Activated T-cell treated with anti-CD3 and anti-CD28 coated beads for 24 hours (primary cell): ENCODE measurements at places on chromosomes 3 and 15.

- DNase-seq: no peak
Measured at GRCh38 chr3:193828477-193828876, 235.5 kb downstream of the OPA1 start.

DNA sequence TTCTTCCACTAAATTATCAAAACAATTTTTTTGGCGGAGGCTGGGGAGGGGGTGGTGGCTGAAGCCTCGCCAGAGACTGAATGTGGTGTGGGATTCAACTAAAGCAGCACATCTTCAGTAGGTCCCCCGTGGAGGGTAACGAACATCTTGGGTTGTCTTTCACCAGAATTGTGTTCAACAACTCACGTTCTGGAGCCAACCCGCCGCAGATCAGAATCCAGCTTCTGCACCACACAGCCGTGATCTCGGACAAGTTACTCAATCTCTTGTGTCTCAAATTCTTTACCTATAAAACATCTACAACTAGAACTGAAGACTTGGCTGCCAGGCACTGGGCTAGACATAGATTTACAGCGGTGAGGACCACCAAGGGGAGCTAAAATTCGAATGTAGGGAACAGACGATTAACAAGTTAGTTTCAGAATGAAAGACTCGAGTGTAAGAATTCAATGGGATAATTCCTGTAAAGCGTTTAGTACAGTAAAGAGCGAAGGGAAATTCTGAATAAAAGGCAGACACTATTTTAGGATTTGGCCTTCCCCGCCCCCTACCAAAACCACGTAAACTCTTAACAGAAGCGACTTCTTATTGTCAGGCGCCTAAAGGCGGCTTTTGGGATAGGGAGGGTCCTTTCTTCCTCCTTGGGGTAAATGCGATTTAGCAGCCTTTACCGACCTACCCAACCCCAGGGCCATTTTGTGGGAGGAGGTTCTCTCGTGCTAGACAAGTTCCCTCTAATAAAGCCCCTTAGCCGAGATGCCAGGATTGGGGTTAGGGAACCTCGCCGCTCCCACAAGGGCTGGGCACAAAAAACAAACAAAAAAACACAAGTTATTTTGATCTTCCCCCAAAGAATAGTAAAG, 697 bp upstream of the RAB5A start:
- no peak for DNase-seq

DNA sequence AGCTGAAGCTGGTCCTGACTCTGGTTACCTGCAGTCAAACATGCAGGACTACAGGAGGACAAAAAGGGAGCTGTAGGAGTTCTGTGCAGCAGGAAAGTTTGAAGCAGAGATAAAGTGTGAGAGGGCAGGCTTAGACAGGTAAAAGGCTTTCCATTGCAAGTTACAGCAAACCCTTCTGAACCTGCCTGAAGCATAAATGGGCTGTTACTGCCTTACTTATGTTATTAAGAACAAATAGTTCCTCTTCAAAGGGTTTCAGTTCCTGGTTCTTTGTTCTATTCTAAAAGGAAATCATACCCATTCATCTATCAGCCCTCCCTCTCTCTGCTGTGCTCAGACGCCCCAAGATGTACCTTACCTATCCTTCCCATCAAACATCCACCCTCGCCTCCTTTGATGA, 52.4 kb upstream of the CACNA2D3 start:
- no peak for DNase-seq

DNA sequence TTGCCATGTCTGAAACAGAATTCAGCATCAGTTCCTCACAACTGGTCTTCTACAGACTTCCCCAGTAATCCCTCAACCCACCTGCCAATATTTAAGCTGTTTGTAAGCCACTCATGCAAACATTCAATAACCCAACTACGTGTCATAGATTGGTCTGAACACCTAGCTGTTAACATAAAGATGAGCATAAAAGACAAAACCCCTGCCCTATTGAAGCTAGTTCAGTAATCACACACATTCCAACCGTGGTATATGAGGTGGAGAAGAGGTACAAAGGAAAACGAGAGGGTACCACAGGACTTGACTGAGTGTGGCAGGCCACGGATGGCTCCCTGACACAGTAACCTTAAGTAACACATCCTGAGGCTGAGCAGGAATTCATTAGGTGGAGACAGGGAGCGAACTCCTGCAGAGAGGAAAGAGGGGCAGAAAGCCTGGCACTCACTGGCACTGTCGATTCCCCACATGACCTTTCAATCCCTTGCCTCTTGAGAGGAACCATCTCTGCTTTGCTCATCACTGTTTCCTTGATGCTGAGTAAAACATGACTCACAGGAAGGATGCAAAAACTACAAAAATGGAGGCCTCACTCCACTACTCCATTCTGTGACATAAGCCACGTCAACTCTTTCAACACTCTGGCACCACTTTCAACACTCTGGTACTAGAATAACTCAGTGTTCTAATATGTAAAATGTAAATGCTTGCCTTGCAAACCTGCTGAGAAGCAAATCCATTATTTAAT, 31.3 kb downstream of the RPN1 start:
- peak; percentile 28 for DNase-seq

DNA sequence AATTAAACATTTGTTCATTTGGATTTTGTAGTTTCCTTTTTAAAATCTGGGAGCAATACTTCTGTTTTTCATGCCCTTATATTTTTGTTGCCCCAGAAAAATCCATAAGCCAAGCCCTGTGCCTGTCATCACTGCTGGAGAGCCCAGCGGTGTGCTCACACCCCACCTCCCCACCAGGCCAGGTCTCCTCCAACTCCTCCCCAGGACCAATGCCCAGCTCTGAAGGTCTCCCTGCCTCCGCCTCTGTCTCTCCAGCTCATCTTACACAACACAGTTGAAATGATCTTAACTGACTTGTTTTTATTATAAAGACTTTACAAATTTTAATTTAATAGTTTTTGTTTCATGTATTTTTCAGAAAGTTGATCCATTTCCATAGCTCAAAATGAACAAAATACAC, 66.4 kb downstream of the RHCG start:
- DNase-seq: no peak

GRCh38 chr15:44706946-44707636, 4.0 kb downstream of the PATL2 start:
- DNase-seq: no peak

DNA sequence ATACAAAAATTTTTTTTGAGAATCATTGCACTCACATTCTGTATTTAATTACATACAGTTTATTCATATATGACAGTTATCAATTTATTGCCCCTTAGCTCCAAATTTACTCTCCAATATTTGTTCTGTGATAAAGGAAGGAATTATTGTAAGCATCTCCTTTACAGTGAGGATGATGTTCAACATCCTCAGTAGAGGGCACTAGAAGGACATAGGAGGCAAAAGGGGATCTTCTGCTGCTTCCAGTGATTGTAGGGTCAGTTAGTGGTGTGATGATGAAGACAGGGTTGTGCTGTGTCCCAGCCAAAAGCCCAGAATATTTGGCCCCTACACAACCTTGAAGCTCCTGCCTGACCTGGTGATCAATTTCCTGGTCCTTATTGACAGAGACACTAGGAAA, 89.9 kb upstream of the DCBLD2 start:
- no peak for DNase-seq

DNA sequence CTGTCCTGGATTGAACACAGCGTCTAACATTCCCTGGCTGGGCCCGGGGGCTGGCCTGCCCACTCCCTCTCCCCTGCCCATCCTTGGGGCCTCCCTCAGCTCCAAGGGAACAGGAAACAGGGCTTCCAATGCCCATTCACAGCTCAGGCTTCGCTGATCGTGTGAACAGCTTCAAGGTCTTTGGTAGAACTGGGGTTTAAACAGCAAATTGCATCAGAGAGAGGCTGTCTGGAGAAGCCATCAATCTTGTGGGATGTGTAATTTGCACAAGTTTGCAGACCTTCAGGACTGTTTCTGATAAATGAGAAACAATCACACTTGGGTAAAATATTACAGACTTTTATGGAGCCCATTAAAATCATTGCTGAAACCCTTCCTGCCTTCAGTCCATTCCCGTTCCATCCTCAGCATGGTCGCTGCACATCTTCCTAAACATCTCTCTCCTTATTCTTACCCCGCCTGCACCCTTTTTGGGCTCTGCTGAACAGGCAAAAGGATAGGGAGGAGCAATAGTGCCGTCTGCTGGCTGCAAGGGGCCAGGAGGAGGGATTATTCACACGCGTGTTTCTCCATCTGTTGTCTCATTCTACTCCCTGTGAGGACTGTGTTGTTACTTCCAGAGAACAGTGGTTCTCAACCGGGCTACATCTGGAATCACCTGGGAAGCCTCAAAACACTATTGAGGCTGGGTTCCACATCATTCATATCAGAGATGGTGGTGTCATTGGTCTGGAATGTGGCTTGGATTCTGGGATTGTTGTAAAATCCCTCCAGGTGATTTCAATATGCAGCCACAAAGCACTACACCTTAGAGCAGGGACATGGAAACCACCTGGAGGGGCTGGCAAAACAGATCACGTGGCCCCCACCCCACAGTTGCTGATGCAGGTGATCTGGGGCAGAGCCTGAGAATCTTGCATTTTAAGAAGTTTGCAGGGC, 116.3 kb downstream of the CLSTN2 start:
- no peak for DNase-seq

GRCh38 chr15:27165590-27165989, 194.6 kb downstream of the GABRG3 start:
- DNase-seq: no peak

DNA sequence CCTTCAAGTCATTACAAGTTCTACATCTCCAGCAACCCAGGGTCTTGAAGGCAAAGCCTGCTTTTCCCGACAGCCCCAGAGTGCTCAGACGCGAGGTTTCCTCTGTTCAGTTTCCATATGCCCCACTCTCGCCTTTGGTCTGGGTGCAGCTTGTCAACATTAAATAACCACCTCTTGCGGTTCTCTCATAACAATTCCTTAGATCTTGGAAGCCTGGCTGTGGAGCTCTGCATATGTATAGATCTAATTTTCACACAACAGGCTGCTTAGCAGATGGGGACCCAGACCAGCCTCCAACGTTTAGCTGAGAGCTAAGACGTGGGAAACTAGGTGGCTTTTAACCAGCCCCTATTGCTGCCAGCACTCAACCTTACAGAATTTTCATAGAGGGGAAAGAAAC, 295.5 kb downstream of the RPLP1 start:
- no peak for DNase-seq

- DNase-seq: no peak
Measured at GRCh38 chr15:39400821-39401550, 179.9 kb upstream of the THBS1 start.

GRCh38 chr3:109977897-109978296, 640.6 kb upstream of the DPPA4 start:
- DNase-seq: no peak

DNA sequence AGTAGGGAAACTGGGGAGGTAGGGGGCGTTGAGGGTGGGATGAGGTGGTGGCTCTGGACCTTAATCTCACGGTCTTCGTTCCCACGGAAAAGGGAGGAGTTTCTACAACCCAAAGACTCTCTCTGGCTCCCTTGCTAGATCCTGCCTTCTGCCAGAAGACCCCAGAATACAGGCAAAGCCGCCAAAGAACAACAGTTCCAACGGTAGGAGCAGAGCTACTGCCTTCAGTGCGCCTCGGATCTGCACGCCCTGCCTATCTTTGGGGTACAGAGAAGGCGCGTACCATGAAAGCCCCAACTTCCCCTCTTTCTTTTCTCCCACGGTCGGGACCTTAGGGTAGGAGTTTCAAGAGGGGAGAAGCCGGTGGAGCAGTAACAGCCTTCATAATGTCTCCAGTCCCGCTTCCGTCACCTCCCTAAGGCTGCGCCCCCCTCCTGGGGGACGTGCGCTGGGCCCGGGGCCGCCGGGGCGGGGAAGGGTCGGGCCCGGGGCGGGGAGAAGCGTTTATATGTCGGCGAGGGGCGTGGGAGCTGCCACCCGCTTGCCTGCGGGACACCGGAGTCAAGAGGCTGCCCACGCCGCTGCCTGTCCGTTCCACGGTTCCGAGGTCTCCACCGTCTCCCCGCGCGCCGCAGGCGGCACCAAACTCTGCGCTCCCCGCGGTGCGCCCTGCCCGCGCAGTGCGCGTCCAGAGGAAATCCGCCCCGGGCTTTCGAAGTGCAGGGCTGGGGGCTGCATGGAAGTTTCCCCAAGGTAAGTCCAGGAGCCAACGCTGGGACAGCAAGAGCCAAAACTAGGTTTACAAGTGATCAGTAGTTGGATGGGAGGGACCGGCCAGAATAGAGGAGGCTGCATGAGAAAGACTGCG, at the start of gene COL6A6:
Gene COL6A6 (plus strand): TSS at position 533 of the 868 bp plus-strand sequence. CDS start 43,188 bp downstream, outside the sequence.
- DNase-seq: no peak

DNA sequence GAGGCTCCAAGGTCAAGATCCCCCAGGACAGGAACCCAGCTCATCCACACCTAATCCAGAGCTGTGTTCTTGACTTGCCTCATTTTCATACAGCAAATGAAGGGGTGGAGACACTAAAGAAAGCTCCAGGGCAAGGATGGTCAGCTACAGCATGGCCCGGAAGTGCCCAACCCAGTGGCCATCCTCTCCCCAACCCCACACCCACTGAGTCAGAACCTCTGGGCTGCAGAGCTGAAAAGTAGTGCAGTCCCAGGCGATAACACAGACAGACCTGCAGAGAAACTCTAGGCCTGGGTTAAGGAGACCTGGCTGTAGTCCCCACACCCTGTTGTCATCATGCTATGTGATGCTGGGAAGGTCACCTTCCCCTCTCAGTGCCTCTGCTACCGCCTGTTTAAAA, 85.3 kb downstream of the SEMA5B start:
- no peak for DNase-seq

DNA sequence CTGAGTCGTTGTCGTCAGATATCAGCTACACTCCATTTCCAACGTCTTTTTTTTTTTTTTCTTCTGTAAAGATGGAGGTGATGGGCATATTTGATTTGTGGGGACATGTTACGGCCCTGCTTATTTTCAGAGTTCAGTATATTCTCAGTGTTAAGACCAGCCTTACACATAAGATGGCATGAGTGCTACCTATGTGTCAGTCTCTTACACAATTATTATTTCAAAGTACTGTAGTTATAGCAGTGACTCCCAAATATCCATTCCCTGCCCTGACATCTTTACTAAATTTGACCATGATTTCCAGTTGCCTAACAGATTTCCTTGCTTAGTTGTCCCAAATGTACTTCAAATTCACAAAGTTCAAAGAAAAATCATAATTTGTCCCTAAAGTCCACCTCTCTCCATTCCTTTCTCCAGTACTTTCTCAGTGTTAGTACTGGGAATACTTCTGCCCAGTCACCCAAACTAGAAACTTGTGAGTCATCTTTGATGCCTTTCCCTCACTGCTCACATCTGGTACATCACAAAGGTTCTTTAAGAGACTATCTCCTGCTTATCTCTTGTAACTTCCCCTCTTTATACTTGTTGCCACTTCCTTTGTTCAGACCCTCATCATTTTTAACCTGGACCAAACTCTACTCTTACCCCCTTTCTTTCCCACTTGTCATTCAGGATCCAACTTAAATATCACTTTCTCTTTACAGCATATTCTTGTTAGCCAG, 67.0 kb downstream of the ZNF609 start:
- DNase-seq: no peak

- DNase-seq: no peak
Measured at GRCh38 chr3:128681369-128681829, 30.8 kb upstream of the RPN1 start.

- no peak for DNase-seq
Measured at GRCh38 chr3:41920406-41920965, 41.4 kb downstream of the ULK4 start.

DNA sequence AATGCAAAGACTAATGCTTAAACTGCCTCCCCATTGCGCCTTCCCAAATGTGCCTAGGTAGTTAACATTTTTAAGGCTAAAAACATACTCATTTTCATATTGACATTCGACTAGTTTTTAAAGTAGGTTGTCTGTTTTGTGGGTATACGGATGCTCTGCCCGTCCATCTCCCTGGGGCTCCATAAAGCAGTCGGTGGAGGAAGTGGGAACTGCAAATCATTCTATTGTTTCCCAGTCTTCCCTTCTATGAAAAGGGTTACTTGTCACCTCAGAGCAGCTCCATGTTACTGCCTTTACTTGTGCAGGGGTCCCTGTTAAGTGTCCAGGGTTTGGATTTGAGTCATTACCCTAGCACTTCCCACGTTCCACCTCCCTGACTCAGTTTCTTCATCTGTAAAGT, 10.9 kb downstream of the CHCHD6 start:
- DNase-seq: no peak
